Ascending aorta (tissue), 2 donors: ENCODE measurements at places on chromosomes 4 and X. TPM values are rescaled to one million over a fixed set of nuclear protein-coding genes. Genes with fewer than 3 reads are reported as not detected.

GRCh38 chrX:123685232-123685631, 47.6 kb downstream of the THOC2 start:
- DNase-seq, result no peak

The ELOVL6 gene
- 0.64 TPM for total RNA-seq

DNA sequence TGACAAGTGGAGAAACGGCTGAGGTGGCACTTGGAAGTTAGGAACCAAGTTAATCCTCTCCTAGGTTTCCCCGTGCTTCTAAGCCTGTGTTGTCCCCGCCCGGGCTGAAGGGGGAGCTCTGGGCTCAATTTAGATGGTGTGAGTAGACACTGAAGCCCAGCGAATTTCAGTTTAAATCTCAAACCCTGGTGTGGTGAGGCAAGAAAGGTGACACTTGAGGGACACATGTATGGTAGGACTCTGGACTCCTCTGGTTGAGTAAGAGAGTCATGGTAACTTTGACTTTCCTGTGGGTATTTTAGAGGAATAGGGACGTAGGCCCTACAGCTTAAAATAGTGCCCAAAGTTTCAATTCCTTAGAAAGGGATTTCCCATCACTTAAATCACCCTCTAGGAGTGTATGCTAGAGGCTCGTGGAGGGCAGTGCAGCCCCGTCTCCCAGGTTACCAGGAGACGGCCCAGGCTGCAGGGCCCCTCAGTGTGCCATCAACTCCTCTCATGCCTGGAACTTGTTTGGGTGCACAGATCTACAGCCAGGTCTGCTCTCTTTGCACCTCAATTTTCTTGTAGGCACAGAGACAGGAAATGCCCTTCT, 24.0 kb downstream of the HAND2 start:
- DNase-seq, result no peak

The CENPI gene
- total RNA-seq, result not detected

DNA sequence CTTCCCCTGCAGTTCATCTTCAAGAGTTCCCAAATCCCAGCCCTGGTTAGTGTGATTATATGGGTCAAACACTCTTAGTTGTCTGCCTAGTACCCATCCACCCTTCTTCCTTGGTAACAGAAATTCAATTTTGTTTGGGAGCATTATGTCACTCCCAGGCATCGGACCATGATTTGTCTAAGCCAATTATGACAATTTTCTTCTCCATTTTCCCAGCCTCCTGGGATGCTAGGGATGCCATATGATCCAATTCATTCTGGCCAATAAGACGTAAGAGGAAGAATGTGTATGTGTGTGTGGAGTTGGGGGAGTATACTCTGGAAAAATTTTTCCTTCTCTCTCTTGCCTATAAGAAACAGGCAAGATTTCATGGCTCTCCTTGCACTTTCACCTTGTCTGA, 465.9 kb downstream of the MID1IP1 start:
- DNase-seq, result no peak

DNA sequence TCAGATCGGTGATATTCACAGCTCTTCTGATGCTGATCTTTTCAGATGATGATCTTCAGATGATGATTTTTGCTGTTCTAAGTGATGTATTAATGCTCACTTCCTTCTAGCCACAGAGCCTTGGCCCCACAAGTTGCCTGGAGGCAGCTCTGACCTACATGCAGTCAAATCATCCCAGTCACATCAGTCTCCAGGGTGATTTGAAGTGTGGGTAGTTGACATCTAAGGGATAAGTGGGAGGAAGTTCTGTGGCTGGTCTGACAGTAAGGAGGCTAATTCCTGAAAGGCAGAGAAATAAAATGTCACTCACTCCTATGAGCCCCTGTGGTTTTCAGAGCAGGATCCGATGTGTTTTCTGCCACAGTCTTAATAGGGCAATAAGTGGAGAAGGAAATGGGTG, 79.8 kb upstream of the RPL34 start:
- no peak for DNase-seq

GRCh38 chrX:71082822-71083221, 12.8 kb upstream of the FOXO4 start:
- DNase-seq, result no peak
